ENCODE measurements at places on chromosomes 16 and 17. TPM values are rescaled to one million over a fixed set of nuclear protein-coding genes. Genes with fewer than 3 reads are reported as not detected.

Gene TSPAN10
- 4.0 TPM for polyA plus RNA-seq

Gene MLST8
- 39.7 TPM for polyA plus RNA-seq

DNA sequence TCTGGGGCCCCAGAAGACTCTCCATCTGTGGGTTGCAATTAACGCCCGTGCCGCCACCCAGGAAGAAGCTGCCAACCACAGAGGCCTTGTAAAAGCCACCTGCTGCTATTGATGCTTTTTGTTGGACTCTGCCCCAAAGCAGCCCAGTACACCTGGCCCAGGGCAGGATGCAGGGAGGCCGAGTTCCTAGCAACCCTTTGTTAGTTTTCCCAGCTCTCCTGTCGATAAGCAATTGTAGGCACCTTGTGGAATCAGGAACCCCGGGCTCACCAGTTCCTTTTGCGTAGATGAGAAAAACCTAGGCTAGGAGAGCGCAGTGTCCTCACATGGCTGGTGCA lies 103.3 kb downstream of the ABCC6 start:
- no peak for DNase-seq

GRCh38 chr17:7237266-7237760 lies 1.9 kb downstream of the PHF23 start:
- no peak for DNase-seq

- DNase-seq, result no peak
These were observed 1.1 kb downstream of the GLIS2 start for GRCh38 chr16:4316864-4317531.

Data from left kidney (tissue), 8 donors.